ENCODE measurements at places on chromosomes 2 and 18.

DNA sequence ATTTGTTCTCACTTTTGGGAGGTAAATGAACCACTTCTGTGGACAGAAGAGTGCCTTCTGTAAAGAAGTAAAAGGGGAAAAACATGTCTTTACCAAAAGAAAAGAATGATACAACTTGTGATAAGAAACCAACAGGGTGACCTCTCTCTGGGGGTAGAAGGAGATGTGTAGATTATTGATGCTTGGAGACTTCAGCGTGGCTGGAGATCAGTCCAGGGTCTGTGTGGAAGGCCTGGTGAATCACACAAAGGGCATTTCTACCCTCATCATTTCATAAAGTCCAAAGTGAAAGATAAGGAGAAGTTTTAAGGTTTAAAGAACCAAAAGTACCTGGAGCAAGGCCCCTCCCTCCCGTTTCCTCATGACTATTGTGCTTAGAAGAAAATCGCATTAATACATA, 142.5 kb downstream of the NCK2 start:
- DNase-seq = no peak

GRCh38 chr2:162340822-162341221, 3.1 kb upstream of the GCA start:
- DNase-seq = no peak

GRCh38 chr2:111194835-111195621, 74.3 kb downstream of the BCL2L11 start:
- no peak for DNase-seq

DNA sequence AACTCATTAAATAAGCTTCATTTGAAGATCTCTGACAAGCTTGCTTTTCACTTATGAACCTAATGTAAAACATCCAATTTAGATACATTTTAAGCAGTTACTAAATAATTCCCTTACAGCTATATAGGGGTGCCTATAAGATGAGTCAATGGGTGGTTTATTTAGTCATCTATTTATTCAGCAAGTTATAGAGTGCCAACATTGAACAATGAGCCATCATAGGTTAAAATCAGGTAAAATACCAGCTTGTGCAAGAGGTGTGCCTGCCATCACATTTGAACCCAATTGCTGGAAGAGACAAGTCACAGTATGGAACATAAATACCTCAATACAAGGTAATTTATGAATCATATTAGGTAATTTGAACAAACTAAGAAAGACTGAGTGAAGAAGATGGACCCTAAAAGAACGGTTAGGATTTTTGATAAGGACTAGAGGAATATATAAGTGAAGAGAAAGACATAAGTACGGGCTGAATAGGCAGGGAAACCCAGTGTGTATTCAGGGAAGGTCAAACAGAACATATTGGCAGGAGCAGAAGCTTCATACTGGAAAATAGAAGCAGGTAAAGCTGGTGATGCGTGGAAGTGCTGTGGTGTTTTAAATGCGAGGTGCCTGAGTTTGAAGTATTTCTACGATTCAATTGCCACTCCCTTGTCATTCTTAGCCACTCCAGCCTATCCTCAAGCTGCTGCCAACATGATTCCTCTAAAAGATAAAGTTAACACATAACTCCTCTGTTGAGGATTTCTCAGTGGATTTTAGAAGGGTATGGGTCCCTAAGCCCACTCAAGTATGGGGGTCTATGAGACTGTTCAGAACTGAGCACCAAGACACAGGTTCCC, 18.9 kb upstream of the STAT4 start:
- DNase-seq = no peak
